Heart right ventricle (tissue), 16 donors: ENCODE measurements at places on chromosomes 13 and 19. TPM values are rescaled to one million over a fixed set of nuclear protein-coding genes. Genes with fewer than 3 reads are reported as not detected.
A peak's percentile ranks its signal among the peaks of the same experiment; 100 is the strongest.

ZNF90 gene
- 0.81 TPM for total RNA-seq

DNA sequence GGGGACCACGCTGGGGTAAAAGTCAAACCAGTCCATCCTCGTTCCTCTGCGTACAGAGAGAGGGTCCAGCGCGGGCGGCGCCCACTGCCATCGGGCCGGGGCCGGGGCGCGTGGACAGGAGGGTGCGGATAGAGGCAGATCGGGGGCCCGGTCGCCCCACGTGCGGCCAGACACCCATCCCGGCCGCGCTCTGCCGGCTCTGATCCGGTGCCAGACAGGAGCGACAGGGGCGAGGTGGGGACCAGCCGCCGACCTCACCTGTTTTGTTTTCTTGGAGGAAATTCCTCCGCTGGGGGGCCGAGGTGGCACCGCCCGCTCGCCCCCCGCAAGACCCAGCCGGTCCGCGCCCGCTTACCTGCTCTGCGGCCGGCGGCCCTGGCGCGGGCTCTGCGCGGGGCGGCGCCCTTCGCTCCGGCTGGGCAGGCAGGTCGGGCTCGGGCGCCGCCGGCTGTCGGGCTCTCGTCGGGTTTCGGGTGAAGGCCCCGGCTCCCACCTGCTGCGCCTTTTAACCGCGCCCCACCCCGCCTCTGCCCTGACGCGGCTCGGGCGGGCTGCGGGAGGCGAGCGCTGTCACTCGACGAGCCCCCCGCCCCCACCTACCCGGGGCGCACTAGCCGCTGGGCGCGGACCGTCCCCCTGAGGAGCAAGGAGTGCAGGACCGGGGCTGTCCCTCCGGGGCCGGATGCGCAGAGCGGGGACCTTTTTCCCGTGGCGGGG lies at the start of gene GJB6:
Gene GJB6, minus strand, starts transcription at position 481 of the 717 bp plus-strand sequence. CDS start 8,839 bp downstream, outside the sequence.
- no peak for DNase-seq

DNA sequence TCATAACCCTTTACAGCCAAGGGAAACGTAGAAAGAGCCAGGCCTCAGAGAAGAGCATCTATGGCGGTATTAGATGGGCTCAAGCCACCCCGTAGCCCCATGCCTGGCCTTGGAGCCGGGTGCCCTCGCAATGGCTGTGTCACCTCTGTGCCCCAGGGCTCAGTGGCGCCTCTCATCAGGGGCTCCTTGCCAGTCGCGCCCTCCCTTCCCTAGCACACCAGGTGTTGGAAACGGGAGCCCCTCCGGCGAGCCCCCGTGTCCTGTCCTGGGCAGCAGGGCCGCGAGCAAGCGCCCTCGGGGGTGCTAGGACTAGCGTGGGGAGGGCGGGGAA lies 453 bp downstream of the ZNF256 start:
- no peak for DNase-seq

- DNase-seq: peak; percentile 56
These were observed 4.6 kb downstream of the SAFB start for GRCh38 chr19:5627395-5627904.

DNA sequence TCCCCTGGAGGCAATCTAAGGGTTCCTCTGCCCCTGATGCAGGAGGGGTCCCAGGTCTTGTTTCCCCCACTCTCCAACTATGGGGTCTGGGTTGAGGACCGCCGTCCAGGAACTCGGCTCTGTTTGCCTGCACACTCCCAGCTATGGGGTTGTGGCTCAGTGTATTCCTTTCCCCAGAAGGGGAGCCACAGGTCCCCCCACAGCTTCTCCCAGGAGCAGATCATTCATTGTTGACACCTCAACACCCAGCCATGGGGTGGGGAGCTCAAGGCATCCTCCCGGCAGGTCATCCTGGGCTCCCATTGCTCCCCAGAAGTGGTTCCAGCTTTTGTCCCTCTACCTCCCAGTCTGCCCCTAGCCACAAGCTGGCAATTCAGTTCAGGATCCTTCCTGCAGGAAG lies 975 bp downstream of the ZNF358 start:
- DNase-seq: no peak

GRCh38 chr13:110030394-110030928 lies 244.1 kb upstream of the IRS2 start:
- no peak for DNase-seq

PSMC4 gene
- total RNA-seq: 64.5 TPM

DNA sequence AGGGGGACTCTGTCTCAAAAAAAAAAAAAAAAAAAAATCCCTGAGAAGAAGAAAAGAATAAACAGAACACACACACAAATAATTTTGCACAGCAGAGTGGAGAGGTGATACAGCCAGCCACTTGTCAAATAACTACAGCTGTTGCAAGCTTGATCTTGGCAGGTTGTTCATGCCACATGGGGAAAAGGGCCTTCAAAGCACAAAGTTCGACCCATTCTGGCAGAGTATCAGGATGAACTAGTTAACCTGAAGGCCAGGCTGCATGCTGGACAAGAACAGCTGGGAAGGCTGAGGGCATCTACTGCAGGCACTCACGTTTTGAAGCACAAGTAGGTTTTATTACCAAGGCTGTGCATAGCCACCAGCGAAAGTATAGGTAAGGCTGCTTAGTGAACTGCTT lies 104.1 kb downstream of the KCTD15 start:
- no peak for DNase-seq

GRCh38 chr13:34864671-34865070 lies 77.4 kb upstream of the NBEA start:
- DNase-seq: no peak
